ENCODE measurements at places on chromosomes 6 and 20.

GRCh38 chr6:89985751-89986493, 91.7 kb downstream of the GJA10 start:
- no peak for DNase-seq

GRCh38 chr6:124026694-124027093, 223.0 kb downstream of the NKAIN2 start:
- DNase-seq = no peak

GRCh38 chr20:38269040-38269439, 8.5 kb upstream of the KIAA1755 start:
- DNase-seq = no peak

DNA sequence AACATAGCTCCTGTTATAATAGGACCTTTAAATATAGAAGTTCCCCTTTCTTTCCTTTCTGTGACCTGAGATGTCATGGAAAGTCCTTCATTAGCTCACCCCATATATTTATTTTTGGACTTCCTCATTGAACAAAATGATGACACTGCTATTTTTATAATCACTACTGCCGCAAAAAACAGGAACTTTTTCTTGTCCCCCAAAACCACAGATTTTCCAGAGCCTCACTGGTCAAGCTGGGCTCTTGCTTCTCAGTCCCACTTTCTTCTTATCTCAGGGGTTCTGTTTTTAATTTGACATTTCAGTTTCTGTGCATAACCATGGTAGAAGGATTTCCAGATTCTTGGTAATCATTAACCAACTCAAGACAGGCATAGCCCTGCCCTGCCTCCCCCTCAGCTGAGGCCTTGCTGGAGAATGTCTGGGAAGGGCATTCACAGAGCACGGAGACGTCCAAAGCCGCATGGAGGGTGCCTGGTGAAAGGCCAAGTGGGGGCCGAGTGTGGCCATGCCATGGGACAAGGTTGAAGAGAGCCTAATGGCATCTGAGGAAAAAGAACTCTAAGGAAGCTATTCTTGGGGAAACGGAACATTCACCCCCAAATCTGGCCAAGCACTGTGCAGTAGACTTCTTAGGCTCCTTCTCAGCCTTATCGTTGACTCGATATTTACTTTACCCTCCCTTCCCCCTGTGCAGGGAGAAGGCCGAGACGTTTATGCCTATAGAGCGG, 73.7 kb downstream of the EDN1 start:
- DNase-seq = no peak

DNA sequence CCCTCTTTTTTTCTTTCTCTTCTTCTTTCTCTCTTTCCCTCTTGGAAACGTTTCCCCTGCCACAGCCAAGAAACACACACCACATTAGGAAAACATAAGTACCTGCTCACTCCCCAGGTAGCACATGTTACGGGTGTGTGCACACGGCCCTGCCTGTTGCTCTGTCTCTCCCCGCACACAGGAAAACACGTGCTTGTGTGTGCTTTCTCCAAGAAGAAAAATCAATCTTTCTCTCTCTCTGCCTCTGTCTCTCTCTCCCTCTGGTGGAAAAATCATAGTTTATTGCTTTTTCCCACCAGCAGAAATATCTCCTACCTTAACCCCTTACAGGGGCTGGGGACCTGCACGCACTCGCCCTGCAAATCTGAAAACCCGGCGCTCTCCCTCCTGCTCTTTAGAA, 102.3 kb downstream of the EDN3 start:
- DNase-seq = no peak

DNA sequence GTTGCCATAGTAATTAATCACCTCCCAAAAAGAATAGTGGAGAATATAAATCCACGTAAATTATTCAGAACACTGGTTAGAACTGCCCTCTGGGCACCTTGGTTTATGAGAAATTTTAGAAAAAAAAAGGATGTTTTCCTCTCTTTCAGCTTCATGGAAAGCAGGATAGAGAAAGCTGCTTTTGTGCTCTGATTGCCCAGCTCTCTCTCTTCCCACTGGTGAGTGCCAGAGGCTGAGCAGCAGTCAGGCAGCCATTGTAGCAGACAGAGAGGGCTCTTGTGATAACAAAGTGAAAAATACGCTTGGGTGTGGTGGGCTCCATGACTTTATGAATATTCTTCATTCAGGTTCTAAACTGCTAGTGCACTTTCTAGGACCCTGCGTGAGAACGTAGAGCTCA, 26.4 kb downstream of the SLC35F1 start:
- DNase-seq = no peak

DNA sequence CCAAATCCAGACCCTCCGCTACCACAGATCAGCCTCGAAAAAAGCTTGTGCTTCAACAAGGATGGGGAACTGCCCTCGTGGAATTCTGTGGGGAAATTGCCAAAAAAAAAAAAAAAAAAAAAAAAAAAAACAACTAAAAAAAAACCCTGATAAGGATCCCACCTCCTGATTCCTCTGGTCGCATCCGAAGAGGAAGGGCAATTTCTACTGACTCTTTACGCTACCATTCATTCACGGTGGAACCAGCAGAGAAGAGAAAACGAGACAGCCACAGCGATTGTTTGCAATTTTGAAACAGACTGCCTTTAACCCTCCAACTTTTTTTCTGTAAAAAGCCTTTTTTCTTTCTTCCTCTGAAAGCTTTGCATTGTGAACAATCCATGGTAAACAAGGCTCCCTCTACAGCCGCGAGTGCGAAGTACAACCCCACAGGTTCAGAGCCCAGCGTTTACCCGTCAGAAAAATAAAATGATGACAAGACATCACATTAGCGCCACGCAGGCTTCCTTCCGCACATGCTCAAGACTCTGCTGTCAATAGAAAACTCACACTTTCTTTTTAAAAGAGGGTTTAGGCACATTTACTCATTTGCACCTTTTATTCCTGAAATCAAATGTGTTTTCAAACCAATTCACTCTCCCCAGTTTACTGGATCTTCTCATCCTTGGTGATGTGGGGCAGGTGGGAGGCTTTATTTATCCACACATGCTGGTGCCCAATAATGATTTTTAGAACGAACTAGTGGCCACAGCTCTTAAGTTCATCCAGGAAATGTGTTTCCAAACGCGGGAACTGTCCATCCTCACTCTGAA, 100.0 kb downstream of the NOL4L start:
- DNase-seq = no peak

GRCh38 chr6:27837625-27838057, 74.6 kb downstream of the OR2B2 start:
- no peak for DNase-seq
